BJ (cell line): ENCODE measurements at places on chromosomes 4 and X.

DNA sequence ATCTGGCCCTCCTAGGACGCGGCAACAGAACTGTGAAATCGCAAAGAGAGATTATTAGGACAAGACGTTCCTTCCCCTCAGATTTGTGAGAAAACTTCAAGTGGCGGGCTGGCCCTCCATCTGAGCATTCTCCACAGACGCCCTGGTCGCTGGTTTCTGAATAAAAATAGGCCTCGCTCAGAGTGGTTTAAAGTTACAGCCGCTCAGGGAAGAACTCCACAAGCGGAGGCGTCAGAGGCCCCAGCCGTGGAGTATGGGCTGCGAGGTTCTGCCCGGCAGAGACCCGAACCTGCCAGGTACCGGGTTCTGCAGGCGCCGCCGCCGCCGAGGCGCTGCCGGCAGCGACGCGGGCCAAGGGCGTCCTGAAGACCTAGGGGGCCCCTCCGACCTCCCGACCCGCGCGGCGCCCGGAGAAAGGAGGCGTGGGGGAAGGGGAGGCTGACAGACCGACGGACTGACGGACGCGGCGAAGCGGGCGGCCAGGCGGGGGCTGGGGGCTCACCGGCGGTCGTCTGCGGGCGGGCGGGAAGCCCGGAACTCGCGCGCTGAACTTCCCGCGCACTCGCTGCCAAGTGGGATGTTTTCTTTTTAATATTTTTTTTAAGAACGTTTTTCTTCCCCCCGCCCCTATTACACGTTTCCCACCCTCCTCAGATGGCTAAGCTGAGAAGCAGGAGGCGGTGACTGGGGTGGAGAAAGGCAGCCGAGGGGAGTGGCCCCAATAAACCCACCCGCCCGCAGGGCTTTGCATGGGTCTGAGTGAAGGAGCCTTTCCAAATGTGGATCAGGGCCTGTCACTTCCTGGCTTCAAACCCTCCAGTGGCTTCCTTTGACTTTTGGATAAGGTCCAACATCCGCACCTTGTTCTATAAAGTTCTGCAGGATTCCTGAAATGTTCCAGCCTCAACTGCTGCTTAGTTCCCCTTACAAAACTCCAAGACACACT is at the start of gene PABPC4L:
TSS of gene PABPC4L (minus strand) at position 574 of the 946 bp plus-strand sequence. CDS start 770 bp downstream, outside the sequence.
- DNase-seq: no peak

DNA sequence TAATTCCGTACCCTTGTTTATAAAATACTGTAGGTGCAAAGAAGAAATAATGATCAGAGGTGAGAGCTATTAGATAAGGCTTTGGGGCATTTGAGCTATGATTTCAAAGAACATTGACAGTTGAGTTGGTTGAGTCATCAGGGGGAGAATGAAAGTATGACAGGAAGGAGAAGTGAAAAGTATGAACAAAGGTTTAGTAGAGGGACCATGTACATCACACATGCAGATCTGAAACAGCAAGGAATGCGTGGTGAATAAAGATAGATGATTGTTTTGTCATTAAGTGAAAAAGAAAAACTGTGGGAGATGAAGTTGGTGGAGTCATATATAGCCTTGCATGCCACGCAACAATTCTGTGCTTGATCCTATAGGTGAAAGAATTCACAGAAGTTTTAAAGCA is 163.1 kb downstream of the ARAP2 start:
- no peak for DNase-seq

DNA sequence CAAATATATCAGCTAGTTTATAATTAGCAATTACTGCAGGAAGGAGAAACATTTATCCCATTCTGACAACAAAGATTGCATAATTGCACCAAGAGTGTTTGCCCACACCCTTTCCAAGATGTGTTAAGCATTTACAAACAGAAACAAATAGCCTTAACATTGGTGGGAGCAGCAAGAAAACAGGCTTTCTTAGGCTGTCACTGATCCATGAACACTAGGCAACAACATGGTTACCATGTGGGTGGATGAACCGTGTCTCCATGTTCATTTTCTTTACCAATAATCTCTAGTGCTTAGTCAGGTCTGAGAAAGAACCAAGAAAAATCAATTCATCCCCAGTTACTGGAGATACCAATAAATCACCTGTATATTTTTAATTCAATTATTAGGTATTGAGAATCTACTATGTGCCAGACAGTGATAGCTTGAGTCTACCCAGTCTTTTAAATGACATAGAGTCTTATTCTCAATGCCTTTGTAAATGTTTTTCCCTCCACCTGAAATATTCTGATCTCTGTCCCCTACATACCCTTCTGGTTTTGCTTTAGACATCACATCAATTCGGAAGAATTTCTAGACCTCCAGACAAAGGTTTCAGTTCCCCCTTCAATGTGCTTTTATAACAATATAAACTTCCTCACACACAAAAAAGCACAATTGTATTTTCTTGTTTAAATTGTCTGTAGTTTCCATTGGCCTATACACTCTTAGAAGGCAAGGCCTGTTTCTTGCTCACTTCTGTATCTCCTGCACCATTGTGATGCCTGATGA is 286.6 kb downstream of the PPP1R2C start:
- DNase-seq: no peak

DNA sequence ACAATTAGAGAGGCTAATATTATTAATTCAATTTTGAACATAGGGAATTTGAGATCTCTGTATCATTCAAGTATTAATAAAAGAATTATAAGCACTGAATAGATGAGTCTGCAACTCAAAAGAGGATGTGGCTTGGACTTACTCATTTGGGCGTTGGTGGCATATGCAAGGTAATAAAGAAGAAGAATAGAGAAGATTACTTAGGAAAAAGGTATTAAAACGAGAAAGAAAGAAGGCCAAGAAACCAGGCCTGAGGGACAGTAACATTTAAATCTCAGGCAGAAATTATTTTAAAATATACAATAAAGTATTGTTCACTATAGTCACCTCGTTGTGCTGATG is 383.0 kb upstream of the INTU start:
- DNase-seq: no peak

- no peak for DNase-seq
Measured at GRCh38 chrX:1244164-1245076, 24.2 kb upstream of the CSF2RA start.

- DNase-seq: no peak
Measured at GRCh38 chr4:10732914-10733415, 48.4 kb upstream of the CLNK start.

- DNase-seq: no peak
Measured at GRCh38 chrX:39144323-39144722, 343.1 kb downstream of the MID1IP1 start.

- DNase-seq: no peak
Measured at GRCh38 chrX:15873566-15873965, 19.0 kb upstream of the AP1S2 start.

- no peak for DNase-seq
Measured at GRCh38 chrX:46318551-46318950, 226.7 kb downstream of the ZNF674 start.

- no peak for DNase-seq
Measured at GRCh38 chr4:176641237-176641636, 151.5 kb downstream of the VEGFC start.

DNA sequence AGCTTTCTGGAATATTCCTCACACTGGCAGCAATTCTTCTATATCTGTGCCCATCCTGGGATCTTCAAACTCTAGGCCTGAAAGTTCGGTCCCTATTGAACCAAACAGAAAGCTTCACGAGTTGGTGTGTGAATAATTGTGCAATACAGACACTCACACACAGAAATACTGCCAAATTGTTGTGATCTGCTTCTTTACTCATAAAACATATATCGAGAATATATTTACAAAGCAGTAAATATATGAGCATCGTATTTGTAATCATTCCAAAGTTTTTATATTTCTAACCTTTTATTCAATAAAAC is 56.6 kb upstream of the BEX4 start:
- no peak for DNase-seq

DNA sequence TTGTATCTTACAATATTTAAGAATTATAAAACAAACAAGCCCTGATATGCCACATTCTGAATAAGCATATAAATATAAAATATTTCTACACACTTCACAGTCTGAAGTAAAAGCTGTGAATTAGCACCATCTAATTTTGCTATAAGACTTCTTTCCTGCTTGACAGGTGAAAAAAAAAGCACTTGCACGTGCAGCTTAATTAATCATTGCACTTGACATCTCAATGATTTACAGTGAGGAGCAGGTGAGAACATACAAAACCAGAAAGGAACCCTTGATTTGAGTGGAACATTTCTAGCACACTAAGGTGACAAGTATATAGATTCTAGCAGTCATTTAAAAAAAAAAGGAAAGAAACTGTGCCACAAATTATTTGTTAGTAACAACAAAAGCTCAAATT is 47.9 kb downstream of the CHIC2 start:
- DNase-seq: no peak

- no peak for DNase-seq
Measured at GRCh38 chr4:24856586-24856985, 56.3 kb downstream of the CCDC149 start.

- DNase-seq: no peak
Measured at GRCh38 chrX:106726485-106727437, at the start of gene RNF128. TSS of gene RNF128 (plus strand) at chrX:106726701. CDS start at chrX:106726914, 213 bp downstream.

DNA sequence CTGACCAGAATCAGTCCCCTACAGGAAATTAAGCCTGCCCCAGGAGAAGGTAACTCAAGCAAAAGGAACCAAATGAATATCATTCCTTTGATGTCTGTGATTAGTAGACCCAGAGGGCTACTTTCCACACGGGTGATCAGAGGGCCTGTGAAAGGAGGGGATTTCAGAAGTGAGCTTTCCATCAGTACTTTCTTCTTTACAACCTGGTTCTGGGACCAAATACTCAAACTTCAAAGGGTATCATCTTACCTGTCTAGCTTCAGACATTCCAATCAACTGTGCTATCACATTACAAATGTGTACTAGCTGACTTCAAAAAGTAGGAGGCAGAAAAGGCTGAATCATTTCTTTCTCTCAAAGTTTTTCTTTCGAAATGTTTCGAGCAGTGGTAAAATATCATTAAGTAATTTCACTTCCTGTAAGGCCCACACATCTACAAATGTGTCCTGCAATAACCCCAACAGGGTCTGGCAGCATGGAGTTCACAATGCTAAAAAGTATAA is 23.9 kb downstream of the ACSL4 start:
- no peak for DNase-seq

DNA sequence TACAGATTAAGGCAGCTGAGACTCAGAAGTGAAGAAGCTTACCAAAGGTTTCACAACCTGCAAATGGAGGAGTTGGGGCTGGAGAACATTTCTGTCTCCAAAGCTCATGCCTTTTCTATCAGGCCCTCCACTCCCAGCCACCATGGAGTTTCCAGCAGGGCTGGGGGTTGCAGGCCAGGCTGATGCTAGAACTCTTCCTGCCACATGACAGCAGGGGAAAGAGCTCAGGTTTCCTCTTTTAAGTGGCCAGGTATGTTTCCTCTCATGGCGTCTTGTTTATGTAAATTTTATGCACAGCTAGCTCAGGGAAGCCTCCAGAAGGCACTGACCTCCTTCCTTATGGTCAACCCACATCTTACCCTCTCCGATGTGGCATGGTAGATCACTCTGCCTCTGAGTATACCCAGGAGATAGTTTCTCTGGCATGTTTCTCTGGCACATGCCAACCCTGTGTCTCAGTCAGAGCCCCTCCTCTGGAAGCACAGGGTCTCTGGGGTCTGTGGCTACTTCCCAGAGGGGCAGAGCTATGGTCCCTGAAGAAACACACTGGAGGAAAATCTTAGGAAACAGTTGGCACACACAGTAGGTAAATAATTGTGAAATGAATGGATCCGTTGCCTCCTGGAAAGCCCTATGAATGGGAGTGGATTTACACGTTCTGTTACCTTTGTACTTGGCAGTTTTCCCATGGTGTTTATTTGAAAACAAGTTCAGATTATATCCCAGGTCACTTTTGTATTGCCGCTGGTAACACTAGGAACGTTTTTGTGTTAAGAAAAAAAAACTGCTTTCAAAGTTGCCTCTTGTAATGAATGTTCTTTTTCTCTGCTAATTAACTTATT is 28.9 kb downstream of the PDK3 start:
- DNase-seq: no peak

DNA sequence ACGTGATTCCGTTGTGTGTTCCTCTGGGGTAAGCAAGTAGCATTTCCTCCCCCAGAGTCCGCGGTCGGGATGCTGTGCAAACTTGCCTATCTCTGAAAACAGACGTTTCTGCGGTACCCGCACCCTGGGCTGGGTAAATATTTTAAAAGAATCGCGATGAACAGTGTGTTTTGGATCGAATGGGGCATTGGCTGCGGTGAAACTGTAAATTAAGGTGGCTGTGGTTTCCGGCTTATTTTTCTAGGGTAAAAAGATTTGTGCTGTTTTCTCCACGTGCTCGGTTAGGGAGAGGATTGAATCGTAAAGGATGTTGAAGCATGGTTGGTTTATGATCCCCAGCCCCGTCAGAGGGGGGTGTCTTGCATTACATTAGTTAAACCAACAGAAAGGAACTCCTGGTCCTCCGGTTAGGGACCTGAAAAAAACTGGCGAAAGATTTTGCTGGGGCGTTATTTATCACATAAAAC is 1.2 kb downstream of the HHIP start:
- no peak for DNase-seq

GRCh38 chr4:99507349-99507748 is 3.5 kb upstream of the C4orf17 start:
- DNase-seq: no peak

DNA sequence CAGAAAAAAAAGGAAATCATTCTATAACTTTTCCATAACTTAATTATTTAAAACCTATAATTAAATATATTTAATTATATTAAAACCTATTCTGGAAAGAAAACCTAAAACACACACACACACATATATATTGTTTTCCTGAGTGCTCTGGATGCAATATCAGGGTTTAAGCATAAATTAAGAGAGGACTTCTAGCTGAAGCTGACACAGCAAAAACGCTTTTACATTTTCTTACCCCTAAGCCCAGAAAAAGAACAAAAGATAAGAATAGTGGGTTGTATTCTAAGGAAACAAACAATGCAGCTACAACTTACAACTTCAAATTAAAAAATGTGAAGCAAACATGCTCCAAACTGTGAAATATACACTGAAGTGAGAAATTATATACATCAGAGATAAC is 52.3 kb downstream of the TMPRSS11B start:
- no peak for DNase-seq

GRCh38 chrX:148536961-148537360 is 36.5 kb downstream of the AFF2 start:
- no peak for DNase-seq

DNA sequence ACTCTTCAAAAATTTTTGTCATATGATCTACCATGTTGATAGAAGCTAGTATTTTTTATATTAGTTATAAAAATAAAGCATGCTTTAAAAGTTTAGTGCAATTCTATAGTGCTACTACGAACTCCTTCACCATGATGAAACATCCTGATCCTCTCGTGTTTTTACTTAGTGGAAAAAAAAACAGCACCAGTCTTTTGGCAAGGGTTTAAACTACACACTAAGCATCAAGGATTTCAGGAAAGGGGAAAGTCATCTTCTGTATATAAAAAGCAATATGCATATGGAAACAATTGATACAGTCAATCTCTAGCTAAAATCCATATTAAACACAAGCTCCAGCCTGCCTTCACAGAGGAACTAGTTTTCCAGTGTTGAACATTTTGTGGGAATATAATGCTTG is 18.7 kb downstream of the CHM start:
- DNase-seq: no peak

- no peak for DNase-seq
Measured at GRCh38 chrX:135295944-135296305, 13.4 kb upstream of the ETDC start.

- no peak for DNase-seq
Measured at GRCh38 chr4:119696963-119697362, 68.4 kb upstream of the PDE5A start.
